ENCODE measurements at places on chromosomes 13 and 19. TPM values are rescaled to one million over a fixed set of nuclear protein-coding genes. Genes with fewer than 3 reads are reported as not detected.

DNA sequence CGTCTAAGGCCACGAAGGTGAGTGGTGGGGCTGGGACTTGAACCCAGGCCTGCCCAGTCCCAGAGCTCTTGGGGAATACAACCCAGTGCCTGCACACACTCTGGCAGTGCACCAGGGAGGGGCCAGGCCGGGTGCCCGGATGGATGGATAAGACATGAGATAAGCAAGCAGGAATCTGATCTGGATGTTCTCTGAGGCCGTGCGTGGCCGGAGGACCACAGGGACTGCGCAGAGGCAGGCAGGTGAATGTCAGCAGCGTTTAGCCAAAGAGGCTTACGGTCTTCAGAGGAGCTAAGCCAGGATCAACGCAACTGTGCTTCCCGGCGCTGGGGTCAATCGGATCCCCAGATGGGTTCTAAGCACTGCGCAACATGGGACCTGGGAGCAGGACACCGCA, 1.5 kb downstream of the ZNF787 start:
- DNase-seq, result peak; percentile 73

- peak; percentile 78 for DNase-seq
Observed at GRCh38 chr19:44657211-44657921, 13.7 kb downstream of the PVR start.

DNA sequence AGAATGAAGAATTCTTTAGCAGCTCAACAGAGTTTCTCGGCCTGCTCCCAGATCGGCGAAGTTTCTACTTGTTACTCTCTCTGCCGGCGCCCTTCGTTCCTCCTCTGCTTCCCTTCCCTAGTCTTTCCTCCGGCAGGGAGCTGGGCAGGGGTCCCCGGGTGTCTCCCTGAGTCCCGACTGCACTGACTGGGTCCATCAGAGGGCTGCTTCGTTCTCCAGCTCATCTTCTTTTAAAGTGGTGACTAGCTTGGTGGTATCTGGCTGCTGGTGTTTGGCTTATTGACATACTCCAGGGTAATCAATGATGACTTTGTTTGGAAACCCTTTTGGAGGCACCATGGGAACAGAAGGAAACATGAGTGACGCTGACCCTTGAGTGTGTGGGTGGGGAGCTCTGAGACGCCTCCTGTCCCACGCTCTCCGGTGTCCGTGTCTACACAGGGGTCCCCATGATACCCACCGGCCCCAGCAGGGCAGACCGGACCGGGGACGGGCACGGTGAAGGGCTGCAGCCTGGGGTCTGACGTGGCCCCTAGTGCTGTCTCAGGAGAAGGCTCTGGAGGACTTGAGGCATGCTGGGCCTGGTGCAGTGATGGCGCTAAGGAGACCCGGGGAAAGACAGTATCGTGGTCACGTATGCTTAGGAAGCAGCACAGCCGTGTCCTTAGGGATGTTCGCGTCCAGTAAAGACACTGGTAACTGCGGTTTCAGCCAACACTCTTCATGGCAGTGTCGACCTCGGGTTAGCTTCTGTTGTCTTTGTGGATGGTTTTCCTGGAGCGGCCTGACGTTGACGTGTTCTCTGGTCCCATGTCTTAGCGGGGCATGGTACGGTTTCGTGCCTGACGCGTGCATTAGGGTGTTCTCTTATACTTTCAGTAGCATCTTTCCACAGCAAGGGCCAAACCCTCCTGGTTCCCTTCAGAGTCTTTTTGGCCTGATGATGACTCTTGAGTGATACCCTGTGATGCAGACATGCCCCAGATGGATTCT, 23.8 kb downstream of the NAXD start:
- DNase-seq, result no peak

GRCh38 chr13:54536112-54536511, 1507.5 kb downstream of the OLFM4 start:
- DNase-seq, result peak; percentile 31

GRCh38 chr19:35560271-35560670, 3.2 kb downstream of the ATP4A start:
- no peak for DNase-seq

DNA sequence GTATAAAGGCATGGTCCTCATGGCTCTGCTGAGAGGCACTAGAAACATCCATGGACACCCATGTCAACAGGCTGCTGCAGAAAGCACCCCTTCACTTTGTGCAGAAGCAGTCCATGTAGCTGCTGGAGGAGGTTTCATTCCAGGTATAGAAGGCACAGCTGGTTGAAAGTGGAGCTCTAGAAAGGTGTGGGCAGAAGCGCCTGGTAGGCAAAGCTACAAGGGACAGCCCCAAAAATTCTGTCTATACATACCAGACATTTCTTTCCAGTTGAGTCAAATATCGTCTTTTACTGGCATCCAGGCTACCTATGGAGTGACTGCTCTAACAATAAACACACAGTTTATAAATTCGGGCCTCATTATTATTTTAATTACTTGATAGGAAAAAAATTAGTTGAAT, 129.3 kb downstream of the ENOX1 start:
- no peak for DNase-seq

- DNase-seq, result peak; percentile 67
Observed at GRCh38 chr13:75687150-75687763, 51.1 kb downstream of the LMO7 start.

DNA sequence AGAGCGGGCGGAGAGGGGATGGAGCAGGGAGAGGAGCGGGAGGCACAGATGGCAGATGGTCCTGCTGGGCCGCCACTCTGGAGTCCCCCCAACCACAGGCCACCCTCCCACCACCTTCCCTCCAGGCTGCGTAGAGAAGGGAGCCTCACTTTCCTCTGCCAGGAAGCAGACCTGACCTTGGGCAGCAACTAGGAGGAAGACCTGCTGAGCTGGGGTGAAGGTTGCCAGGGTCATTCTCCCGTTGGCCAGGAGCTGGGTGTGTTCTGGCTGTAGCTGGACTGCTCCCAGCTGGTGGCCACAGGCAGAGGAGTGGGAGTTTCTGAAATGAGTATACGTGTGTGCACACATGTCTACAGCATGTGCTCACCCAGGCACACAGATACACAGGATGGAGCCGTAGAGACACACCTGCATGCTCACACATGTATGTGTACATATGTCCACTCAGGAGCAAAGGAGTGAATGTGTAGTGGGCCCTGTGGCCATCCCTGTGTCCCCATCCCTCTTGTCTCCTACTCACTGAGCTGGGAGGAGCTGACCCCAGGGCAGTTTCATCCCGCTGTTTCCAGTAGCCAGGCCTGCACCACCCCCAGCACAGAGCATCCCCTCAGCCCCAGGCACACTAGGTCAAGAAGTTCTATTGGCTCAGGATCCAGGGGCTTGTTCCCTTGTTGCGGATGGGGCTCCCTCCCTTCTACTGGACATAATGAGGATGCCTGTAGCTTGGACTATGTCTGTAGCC, 53.0 kb downstream of the CHST8 start:
- DNase-seq, result peak; percentile 1

GRCh38 chr13:44180876-44181536, 192.6 kb upstream of the SERP2 start:
- DNase-seq, result no peak

DNA sequence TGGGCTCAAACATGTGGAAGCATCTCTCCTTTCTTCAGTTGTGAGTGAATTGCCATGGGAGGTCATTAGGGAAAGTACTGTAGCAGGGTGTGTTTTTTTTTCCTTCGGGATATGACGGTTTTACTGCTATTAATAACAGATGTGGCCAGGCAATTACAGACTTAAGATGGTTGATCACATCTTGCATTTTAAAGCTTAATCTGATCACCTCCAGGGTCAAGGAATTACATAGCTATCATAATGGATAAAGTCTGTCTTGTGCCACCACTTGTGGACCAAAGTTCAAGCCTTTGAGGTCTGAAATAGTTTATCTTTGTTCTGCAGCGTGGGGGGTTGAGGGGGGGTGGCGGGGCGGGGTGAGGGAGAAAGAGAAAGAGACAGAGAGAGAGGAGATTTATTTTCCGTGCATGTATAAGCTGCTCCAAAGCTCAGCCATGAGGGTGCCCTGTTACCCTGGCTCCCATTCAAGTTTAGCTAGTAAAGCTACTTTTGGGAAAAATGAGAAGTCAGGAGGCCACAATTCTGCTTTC, 5.5 kb upstream of the SERP2 start:
- peak; percentile 63 for DNase-seq

- DNase-seq, result no peak
Observed at GRCh38 chr13:31749929-31750328, 10.6 kb downstream of the RXFP2 start.

- DNase-seq, result no peak
Observed at GRCh38 chr13:90438576-90438975, 908.9 kb upstream of the MIR17HG start.

DNA sequence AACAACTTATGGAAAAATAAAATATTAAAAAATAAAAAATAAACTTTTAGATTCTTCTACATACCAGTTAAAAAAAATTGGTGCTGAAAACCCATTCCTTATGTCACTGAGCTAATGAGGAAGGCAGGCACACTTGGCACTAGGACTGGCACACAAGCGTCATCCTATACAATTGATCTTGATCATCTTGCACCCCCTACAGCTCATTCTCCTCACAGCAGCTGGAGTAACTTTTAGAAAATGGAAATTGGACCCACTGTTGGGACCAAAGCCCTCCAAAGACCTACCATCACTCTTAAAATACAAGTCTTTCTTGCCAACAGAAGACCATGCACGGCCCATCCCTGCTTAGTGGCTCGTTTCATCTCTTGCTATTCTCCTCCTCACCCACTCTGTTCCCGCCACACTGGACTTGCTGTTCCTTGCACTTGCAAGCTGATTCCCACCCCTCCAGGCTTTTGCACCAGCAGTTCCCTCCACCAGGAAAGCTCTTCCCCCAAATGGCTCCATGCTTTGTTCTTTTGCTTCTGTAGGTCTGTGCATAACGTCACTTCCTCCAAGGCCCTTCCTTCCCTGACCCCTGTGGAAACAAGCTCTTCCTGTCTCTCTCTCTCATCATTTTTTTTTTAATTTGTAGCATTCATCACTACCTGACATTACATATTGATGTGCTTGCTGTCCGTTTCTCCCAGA, 11.6 kb downstream of the CTU1 start:
- no peak for DNase-seq

GRCh38 chr13:53138376-53139036, 109.9 kb downstream of the OLFM4 start:
- DNase-seq, result peak; percentile 57

DNA sequence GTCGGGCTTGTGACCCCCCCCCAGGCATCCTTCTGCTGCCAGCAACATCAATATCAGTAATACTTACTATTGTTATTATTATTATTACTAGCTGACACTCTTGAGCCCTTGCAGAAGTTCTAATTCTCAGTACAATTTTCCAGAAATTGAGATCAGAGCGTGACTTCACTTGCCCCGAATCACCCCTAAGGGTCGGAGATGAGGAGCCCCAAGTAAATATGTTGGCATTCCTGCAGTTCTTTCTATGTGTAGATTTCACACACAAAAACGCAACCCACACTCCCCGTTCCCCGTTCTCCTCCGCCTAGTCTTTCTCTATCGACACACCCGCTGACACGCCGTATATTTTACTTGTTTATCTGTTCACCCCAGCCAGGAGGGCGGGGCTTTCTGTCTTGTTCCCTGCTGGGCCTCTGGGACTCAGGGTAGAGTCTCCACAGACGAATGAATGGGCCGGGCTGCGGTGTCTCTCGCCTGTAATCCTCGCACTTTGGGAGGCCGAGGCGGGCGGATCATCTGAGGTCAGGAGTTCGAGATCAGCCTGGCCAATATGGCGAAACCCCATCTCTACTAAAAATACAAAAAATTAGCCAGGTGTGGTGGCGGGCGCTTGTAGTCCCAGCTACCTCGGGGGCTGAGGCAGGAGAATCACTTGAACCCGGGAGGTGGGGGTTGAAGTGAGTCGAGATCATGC, 14.7 kb downstream of the TLE5 start:
- DNase-seq, result peak; percentile 93

- no peak for DNase-seq
Observed at GRCh38 chr19:23203841-23204344, 46.3 kb downstream of the ZNF724 start.

GRCh38 chr19:8451885-8452284, 7.1 kb downstream of the HNRNPM start:
- peak; percentile 44 for DNase-seq

DNA sequence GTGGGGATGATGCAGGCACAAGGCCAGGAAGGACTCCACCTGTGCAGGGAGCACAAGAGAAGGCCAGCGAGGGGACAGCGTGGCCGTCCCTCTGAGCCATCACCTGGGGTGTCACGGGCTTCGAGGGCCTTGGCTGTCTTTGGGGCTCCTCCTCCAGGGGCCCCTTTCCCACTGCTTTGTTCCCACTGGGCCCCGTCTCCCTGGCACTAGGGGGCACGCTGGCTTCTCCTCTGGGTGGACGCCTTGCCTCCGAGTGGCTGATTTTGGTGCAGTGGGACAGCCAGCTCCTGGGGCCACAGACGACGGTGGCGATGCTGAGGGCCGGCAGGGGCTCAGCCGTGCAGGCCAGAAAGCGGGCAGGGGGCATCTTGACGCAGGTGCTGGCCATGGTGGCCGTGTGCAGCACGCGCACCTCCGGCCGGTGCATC, 43.2 kb upstream of the GRTP1 start:
- DNase-seq, result no peak

DNA sequence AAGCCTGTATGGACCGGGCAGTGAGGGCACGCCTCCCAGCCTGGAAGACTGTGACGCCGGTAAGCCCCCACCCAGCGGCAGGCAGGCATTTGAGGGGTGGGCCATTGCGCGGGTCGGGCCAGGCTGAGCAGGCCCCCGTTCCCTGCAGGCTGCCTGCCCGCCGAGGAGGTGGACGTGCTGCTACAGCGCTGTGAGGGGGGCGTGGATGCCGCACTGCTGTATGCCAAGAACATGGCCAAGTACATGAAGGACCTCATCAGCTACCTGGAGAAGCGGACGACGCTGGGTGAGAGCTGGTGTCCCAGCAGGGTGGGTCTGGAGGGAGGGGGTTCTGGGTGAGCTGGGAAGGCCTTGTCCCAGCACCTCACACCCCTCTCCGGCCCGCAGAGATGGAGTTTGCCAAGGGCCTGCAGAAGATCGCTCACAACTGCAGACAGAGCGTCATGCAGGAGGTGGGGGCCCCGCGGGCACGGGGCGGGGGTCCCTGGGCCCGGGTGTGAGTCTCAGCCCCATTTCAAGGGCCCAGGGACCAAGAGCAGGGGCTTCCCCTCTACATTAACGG, 7.1 kb downstream of the ARHGAP45 start:
- DNase-seq, result no peak

- DNase-seq, result no peak
Observed at GRCh38 chr13:30465343-30465592, 468 bp downstream of the HMGB1 start.

- no peak for DNase-seq
Observed at GRCh38 chr13:89763005-89763404, 1584.5 kb upstream of the MIR17HG start.

- no peak for DNase-seq
Observed at GRCh38 chr13:75432045-75432444, 49.9 kb downstream of the TBC1D4 start.

Gene ZNF577
- 10.4 TPM for total RNA-seq

Gene RGS9BP
- 4.0 TPM for total RNA-seq

Gene IQCN
- total RNA-seq, result 3.9 TPM

Gene ONECUT3
- 0.08 TPM for total RNA-seq

Gene PRDX2
- 589 TPM for total RNA-seq

Gene NAPA
- 89.8 TPM for total RNA-seq

Gene ZNF345
- 4.8 TPM for total RNA-seq

Gene PGPEP1
- total RNA-seq, result 36.1 TPM

Gene ZNF146
- total RNA-seq, result 106 TPM

Gene PTPRH
- total RNA-seq, result 31.5 TPM

Gene ZNF584
- 5.5 TPM for total RNA-seq

Gene OR7A5
- not detected for total RNA-seq

Gene SIAH3
- total RNA-seq, result 0.04 TPM

Gene HCST
- 0.97 TPM for total RNA-seq
